WTC11 (cell line): ENCODE measurements at places on chromosomes 2 and 18. TPM values are rescaled to one million over a fixed set of nuclear protein-coding genes. Genes with fewer than 3 reads are reported as not detected.
A peak's percentile ranks its signal among the peaks of the same experiment; 100 is the strongest.

The MYCN gene
- total RNA-seq, result 68.3 to 77.5 TPM (median 75.3 TPM) in 3 replicates

The STK36 gene
- total RNA-seq, result 41.0 to 47.7 TPM (median 42.7 TPM) in 3 replicates

The AQP12B gene
- not detected in 3 replicates for total RNA-seq

The CPLX4 gene
- total RNA-seq, result not detected in 3 replicates

The SOWAHC gene
- total RNA-seq, result 14.2 to 18.6 TPM (median 14.5 TPM) in 3 replicates

The SYT4 gene
- 1.4 to 2.2 TPM (median 1.7 TPM) in 3 replicates for total RNA-seq

The SERPINB10 gene
- not detected in 3 replicates for total RNA-seq

The SCYGR4 gene
- total RNA-seq, result not detected in 3 replicates

The MMADHC gene
- 121 to 126 TPM (median 124 TPM) in 3 replicates for total RNA-seq

The SNORC gene
- 2.8 to 3.4 TPM (median 3.4 TPM) in 3 replicates for total RNA-seq

The TMEM247 gene
- not detected in 3 replicates for total RNA-seq

The MARCHF4 gene
- 1.7 to 2.6 TPM (median 1.7 TPM) in 3 replicates for total RNA-seq

The ALMS1 gene
- total RNA-seq, result 29.2 to 37.3 TPM (median 34.7 TPM) in 3 replicates

GRCh38 chr18:74183130-74183529 lies 34.8 kb downstream of the TIMM21 start:
- no peak for DNase-seq
- no peaks in the 10 kb centered on the region; the same call in 1 of the 2 replicates for H3K27me3 ChIP-seq
- H3K36me3 ChIP-seq, result no peaks in the 10 kb centered on the region
- no peak overlapping the region for H3K27ac ChIP-seq
- H3K4me3 ChIP-seq, result no peak overlapping the region

GRCh38 chr18:41893432-41893831 lies 61.6 kb upstream of the PIK3C3 start:
- peaks cover 24% of the 10 kb centered on the region for H3K36me3 ChIP-seq
- no peak overlapping the region for H3K4me3 ChIP-seq
- H3K27me3 ChIP-seq, result peaks cover 10% of the 10 kb centered on the region
- no peak overlapping the region for H3K27ac ChIP-seq

DNA sequence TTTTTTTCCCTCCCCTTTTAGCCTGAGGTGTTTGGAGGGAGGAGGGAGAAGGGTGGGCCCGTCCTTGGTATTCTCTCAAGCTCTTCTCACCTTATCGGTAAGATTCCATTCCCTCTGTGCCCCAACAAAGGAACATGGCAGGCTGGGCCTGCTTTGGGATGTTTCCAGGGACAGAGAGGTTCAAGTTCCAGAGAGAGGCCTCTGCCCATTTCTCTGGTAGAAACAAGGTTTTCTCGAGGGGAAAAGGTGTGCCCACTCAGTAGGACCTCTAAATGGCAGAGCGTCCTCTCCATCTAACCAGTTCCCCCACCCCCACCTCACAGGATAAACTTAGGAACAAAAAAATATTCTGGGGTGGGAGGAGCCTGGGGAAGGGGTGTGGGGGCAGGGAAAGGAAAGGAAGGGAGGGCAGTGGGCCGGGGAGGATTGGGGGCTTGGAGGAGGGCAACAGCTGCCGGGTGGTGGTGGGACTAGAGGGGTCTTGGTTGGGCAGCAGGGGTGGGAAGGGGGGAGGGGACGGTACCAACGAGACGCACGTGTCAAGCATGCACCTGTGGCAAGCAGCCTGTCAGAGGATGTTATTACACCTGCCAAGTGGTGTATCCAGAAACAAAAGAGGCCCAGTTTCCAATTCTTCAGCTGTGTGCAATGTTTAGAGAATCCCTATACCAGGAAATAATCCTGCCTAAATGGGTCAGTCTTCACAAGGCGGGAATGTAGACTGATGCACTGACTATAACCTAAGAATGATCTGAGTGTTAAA lies 2.1 kb downstream of the PCBP1 start:
- H3K36me3 ChIP-seq, result peaks cover 18% of the 10 kb centered on the region
- DNase-seq, result peak; percentile 65
- H3K27ac ChIP-seq, result peak overlapping the region; percentile 99
- H3K4me1 ChIP-seq, result peaks cover 31% of the 10 kb centered on the region

- no peaks in the 10 kb centered on the region for H3K27me3 ChIP-seq
- peaks cover 8% of the 10 kb centered on the region for H3K36me3 ChIP-seq
- peak overlapping the region; percentile 5 for H3K4me3 ChIP-seq
Measured at GRCh38 chr18:3874125-3874524, 424.2 kb downstream of the TGIF1 start.

DNA sequence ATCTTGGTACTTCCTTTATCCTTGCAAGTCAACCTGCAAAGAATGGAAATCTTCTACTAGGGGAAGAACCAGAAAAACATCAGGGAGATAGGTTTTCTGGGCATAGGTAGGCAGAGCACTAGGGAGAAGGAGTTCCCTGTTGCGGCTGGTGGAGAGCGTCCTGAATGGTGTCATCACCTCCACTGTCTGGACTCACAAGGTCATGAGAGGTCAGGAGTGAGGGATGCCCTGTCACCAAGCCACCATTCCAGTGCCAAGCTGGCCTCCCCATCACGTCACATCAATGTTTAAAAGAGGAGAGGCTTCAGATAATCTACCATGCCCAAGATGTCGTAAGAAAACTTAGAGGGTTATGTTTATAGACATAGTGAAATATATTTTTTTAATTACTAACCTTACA lies 72.1 kb downstream of the BCL2 start:
- no peak for DNase-seq
- H3K4me1 ChIP-seq, result no peaks in the 10 kb centered on the region
- H3K4me3 ChIP-seq, result no peak overlapping the region
- no peak overlapping the region for H3K27ac ChIP-seq

GRCh38 chr18:34223893-34224422 lies 755 bp downstream of the NOL4 start:
- H3K27ac ChIP-seq, result no peak overlapping the region
- peaks cover 57% of the 10 kb centered on the region for H3K27me3 ChIP-seq
- peak overlapping the region; percentile 82 for H3K4me3 ChIP-seq
- DNase-seq, result no peak
- H3K36me3 ChIP-seq, result no peaks in the 10 kb centered on the region
- H3K4me1 ChIP-seq, result peaks cover 19% of the 10 kb centered on the region

- H3K4me1 ChIP-seq, result no peaks in the 10 kb centered on the region
- no peak overlapping the region for H3K4me3 ChIP-seq
- no peaks in the 10 kb centered on the region for H3K27me3 ChIP-seq
- no peak for DNase-seq
- no peak overlapping the region for H3K27ac ChIP-seq
- no peaks in the 10 kb centered on the region for H3K36me3 ChIP-seq
Measured at GRCh38 chr2:11234309-11234708, 79.0 kb downstream of the SLC66A3 start.

DNA sequence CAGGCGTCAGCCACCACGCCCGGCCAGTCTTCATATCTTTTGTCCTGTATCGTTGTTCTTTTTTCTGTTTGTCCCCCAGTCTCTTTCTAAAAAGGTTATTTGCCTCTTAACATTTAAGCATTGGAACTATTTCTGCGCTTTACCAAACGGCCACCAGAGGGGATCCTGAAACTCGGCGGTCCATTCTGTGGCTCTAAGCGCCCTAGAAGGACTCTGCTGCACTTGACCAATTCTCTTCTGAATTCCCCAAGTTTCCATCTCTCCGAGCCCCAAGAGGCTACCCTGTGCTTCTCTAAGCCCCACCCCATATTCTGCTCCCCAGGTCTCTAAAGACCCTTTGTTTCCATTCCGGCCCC lies 33.1 kb upstream of the REG3G start:
- peak overlapping the region; percentile 81 for H3K4me3 ChIP-seq
- no peak overlapping the region for H3K27ac ChIP-seq
- peaks cover 15% of the 10 kb centered on the region for H3K4me1 ChIP-seq
- peak; percentile 53 for DNase-seq

DNA sequence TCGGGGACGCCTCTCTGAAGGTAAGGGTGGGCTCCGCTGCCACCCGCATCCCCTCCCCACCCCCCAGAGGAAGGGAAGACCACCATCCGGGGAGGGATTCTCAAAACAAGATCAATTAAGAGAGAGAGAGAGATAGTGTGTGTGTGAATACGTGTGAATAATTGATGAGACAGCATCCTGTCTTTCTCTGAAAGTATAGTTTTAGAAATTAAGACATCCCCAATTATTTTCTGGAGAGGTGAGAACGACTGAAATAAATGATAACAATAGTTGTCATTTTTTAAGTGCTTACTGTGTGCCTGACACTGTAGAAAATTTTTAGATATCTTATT lies 751 bp downstream of the IL18R1 start:
- H3K27me3 ChIP-seq, result peaks cover 32% of the 10 kb centered on the region
- no peaks in the 10 kb centered on the region for H3K36me3 ChIP-seq
- H3K4me3 ChIP-seq, result peak overlapping the region; percentile 83

- H3K4me3 ChIP-seq, result no peak overlapping the region
- DNase-seq, result no peak
- H3K27me3 ChIP-seq, result no peaks in the 10 kb centered on the region
- no peak overlapping the region for H3K27ac ChIP-seq
- no peaks in the 10 kb centered on the region; the same call in 1 of the 2 replicates for H3K36me3 ChIP-seq
Measured at GRCh38 chr2:75480971-75481836, 79.5 kb downstream of the EVA1A start.

DNA sequence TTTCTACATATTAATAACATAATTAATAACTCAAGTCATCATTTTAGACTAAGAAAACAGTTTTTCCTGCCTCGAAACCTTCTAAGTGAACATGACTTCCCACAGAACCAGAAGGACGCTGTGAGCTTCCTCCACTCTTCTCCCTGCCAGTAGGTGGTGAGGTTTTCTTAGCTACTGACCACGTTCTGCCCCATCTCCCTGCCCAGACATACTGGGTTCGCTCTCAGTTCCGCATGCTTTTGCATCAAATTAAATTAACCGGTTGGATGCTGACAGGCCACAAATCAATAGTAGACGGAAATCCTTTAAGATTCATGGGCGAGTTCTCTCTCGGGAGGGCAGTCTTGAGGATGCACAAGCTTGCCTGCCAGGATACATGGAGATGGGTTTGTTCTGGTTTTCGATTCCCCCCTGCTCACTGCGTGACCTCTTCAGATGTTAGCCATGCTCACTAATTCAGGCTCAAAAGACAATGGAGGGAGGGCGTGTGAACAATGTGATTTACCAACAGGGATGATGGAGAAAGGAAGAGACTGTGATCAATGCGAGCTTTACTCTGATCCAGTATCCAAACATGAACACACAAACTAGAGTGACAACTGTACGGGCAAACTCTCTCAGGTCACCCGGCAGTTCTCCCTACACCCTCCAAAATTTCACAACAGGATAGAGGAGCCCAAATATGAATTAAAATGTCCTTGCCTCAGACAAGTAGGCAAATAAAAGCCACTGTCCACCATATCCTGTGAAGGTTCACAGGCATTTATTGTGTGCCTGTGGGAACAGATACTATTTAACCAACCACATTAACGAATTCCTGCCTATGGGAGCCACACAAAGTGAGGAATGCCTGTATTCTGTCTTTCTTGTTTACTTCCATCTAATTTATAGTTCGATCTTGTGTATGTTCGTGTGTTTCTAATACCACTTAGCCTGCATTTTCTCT lies 375.7 kb downstream of the EIPR1 start:
- H3K36me3 ChIP-seq, result no peaks in the 10 kb centered on the region
- no peak overlapping the region for H3K27ac ChIP-seq
- no peaks in the 10 kb centered on the region; the same call in 1 of the 2 replicates for H3K27me3 ChIP-seq

GRCh38 chr18:7116001-7116730 lies 1.4 kb downstream of the LAMA1 start:
- peak overlapping the region; percentile 88 for H3K4me3 ChIP-seq
- H3K27me3 ChIP-seq, result peaks cover 19% of the 10 kb centered on the region
- H3K27ac ChIP-seq, result peak overlapping the region; percentile 23; the same call in 1 of the 2 replicates
- peaks cover 36% of the 10 kb centered on the region for H3K4me1 ChIP-seq
- DNase-seq, result peak; percentile 27

DNA sequence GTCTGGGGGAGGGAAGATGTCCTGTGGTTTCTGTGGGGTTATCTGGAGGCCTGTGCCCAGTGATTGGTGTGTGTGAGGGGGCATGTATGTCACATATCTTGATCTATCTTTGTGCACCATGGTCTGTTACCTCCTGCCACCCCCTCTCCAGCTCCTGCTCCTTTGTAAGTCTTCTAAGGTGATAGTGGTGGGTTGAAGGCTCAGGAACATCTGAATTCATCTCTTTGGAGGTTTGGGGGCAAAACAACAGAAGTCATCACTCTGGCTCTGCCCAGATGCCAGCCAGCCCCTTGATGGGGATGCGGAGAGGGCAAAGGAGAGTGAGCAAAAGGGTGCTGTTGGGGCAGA lies 2.7 kb upstream of the WNT6 start:
- H3K27ac ChIP-seq, result no peak overlapping the region
- peaks cover 62% of the 10 kb centered on the region for H3K4me1 ChIP-seq
- H3K4me3 ChIP-seq, result no peak overlapping the region
- H3K36me3 ChIP-seq, result no peaks in the 10 kb centered on the region
- peaks cover 91% of the 10 kb centered on the region for H3K27me3 ChIP-seq
- DNase-seq, result no peak

DNA sequence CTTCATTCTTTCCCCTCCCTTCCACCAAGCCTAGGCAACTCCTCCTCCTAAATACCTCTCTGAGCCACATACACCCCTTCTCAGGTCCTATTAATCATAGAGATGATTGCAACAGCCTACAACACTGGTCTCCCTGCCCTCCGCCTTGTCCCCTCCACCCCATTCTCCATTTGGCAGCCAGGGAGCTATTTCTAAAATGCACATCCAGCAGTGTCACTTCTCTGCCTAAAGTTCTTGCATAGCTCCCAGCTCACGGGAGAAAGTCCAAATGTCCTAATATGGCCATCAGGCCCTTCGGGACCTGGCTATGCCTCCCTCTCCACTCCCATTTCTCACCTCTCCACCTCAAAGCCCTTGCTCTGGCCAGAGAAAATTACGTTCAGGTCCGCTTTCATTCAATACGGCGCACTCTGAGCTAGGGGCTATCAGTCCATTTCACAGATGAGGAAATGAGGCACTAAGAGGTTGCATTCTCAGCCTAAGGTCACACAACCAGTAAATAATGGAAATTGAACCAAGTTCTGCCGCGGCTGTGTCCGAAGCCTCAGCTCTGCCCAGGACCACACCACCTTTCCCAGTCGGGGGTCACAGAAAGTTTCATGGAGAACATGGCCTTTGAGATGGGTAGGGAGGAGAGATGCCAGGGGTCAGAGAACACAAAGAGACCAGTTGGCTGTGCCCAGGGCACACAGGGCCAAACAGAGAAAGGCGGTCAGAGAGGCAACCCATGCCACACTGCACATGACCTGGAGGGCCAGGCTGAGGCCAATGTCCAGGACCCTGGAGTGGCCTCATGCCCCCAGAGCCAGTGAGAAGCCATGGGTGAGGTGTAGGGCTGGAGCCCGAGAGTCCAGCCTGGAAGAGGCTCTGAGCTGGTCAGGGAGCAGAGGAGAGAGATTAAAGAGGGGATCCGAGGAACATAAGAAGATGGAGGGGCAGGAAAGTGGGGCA lies 72.8 kb downstream of the TNS1 start:
- peaks cover 35% of the 10 kb centered on the region for H3K4me1 ChIP-seq
- no peaks in the 10 kb centered on the region for H3K36me3 ChIP-seq
- H3K27me3 ChIP-seq, result no peaks in the 10 kb centered on the region

GRCh38 chr18:72830109-72830508 lies 37.7 kb downstream of the NETO1 start:
- H3K36me3 ChIP-seq, result peaks cover 2% of the 10 kb centered on the region; the same call in 1 of the 2 replicates
- H3K27me3 ChIP-seq, result no peaks in the 10 kb centered on the region
- DNase-seq, result peak; percentile 66
- H3K4me3 ChIP-seq, result no peak overlapping the region
- H3K4me1 ChIP-seq, result no peaks in the 10 kb centered on the region
- H3K27ac ChIP-seq, result no peak overlapping the region

DNA sequence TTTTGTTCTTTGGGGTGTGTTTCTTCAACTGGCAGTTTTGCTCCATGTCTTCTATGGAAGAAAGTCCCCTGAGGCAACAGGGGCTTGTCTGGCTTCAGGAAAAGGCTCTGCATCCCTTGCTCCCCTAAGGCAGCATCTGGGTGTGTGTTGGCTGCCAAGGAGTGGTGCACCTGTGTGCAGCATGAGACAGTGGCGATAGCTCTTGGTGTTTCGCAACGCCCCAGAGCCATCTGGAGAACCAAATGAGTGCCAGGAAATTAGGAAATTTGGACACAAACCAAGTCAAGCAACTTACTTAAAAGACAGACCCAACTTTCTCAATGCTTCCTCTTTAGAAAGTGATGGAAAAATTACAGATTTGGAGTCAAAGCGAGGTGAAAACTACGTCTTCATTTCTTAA lies 1044.4 kb upstream of the CNTNAP5 start:
- peaks cover 2% of the 10 kb centered on the region; the same call in 1 of the 2 replicates for H3K4me1 ChIP-seq
- H3K4me3 ChIP-seq, result no peak overlapping the region
- H3K27ac ChIP-seq, result no peak overlapping the region
- H3K27me3 ChIP-seq, result no peaks in the 10 kb centered on the region
